SK-N-SH (cell line): ENCODE measurements at places on chromosomes 1 and 21. TPM values are rescaled to one million over a fixed set of nuclear protein-coding genes. Genes with fewer than 3 reads are reported as not detected.

DNA sequence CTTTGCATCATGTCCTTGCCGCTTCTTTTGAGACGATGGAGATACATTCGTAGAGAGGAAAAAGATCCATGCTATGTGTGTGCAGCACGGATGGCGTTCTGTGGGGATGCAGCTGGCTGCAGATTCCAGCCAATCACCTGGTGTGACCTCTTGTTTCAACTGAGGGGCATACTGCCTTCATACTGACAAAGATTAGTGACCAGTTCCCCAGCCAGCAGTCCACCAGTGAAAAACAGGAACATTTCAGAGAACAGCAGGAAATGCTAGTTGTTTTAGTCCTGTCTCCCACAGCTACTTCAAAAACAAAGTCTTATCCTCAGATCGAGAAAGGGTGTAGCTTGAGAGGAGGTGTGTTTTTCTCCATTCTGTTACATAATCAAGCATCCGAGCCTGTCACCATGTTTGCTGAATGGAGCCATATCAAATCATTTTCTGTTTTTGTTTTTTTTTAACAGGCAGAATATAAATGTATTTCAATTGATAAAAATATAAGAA lies 255.7 kb upstream of the FMN2 start:
- DNase-seq: no peak
- no peaks in the 10 kb centered on the region for H3K27me3 ChIP-seq
- H3K4me3 ChIP-seq: no peak overlapping the region

DNA sequence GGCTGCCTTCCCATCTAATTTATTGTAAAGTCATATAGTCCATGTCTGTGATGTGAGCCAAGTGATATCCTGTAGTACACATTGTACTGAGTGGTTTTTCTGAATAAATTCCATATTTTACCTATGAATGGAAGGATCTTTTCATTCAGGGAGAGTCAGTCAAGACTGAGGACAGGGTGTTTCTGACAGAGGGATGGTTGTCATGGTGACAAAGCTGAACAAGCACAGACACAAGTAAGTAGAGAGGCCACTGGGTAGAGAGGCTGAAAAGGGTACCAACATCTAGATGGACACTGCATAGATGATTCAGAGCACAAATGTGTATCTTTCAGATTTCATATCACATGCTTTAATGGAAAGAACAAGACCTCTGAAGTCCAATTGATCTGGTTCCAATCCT lies 22.6 kb upstream of the IL20 start:
- H3K4me1 ChIP-seq: peaks cover 4% of the 10 kb centered on the region; the same call in 1 of the 2 replicates
- H3K36me3 ChIP-seq: no peaks in the 10 kb centered on the region
- no peak overlapping the region for H3K4me3 ChIP-seq

Gene APOBEC4
- not detected in 2 replicates for polyA plus RNA-seq

DNA sequence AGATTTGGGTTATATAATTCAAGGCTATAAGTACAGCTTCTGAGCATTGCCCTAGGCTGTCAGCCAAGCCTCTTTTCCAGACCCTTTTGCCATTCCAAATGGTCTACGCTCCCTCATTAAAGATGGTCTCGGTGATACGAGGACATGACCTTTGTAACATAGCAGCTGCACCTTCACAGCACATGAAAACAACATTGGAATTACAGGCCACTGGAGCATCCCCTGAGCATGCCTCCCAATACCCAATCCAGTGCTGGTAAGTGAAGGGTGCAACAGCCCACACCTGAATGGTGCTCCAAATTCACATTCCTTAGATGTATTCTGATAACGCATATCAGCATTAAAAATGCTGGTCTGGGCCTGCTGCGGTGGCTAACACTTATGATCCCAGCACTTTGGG lies 20.1 kb upstream of the PTPRF start:
- no peak for DNase-seq
- no peaks in the 10 kb centered on the region for H3K36me3 ChIP-seq
- no peaks in the 10 kb centered on the region for H3K27me3 ChIP-seq
- H3K27ac ChIP-seq: no peak overlapping the region
- no peak overlapping the region for H3K4me3 ChIP-seq
- H3K4me1 ChIP-seq: no peaks in the 10 kb centered on the region; the same call in 1 of the 2 replicates

- DNase-seq: no peak
- H3K27ac ChIP-seq: peak overlapping the region; percentile 84; the same call in 1 of the 2 replicates
- H3K4me1 ChIP-seq: peaks cover 31% of the 10 kb centered on the region
- no peaks in the 10 kb centered on the region for H3K27me3 ChIP-seq
- no peak overlapping the region for H3K4me3 ChIP-seq
- H3K36me3 ChIP-seq: no peaks in the 10 kb centered on the region
These were observed 10.5 kb upstream of the IRF2BP2 start for GRCh38 chr1:234620272-234621126.

DNA sequence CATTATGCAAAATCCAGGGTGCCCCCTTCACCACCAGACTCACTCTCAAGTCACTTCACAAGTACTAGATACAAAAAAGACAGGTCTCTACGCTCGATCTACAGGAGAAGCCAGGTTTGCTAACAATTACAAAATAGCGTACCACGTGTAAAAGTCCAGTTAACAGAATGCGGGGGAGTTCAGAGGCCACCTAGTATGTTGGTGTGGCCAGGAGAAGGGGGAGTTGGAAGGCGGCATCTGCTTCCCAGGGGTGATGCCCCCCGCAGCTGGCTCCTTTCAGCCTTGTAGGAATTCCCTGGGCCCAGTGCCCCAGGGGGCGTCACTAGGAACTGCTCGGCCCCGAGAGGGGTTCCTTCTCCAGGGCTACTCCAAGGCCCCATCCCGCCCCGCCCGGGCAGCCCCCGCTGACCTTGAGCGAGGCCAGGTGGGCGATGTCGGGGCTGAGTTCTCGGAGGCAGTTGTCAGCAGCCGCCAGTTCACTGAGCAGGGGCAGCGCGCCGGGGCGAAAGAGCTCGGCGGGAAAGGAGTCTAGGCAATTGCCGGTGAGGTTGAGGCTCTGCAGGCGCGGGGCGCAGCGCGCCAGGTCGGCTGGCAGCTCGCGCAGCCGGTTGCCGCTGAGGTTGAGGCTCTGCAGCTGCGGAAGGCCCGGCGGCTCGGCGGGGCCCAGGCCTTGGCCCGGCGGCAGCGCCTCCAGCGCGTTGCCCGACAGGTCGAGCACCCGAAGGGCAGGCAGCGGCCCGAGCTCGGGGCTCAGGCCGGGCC lies 664 bp downstream of the LRRC47 start:
- H3K4me3 ChIP-seq: peak overlapping the region; percentile 79
- no peaks in the 10 kb centered on the region for H3K27me3 ChIP-seq
- no peaks in the 10 kb centered on the region for H3K36me3 ChIP-seq
- peaks cover 20% of the 10 kb centered on the region for H3K4me1 ChIP-seq
- H3K27ac ChIP-seq: no peak overlapping the region
- DNase-seq: peak; percentile 53

- no peaks in the 10 kb centered on the region for H3K27me3 ChIP-seq
- no peaks in the 10 kb centered on the region for H3K36me3 ChIP-seq
- H3K27ac ChIP-seq: no peak overlapping the region
- no peaks in the 10 kb centered on the region for H3K4me1 ChIP-seq
These were observed 7.4 kb downstream of the ARHGEF16 start for GRCh38 chr1:3461934-3462275.

- DNase-seq: no peak
- no peak overlapping the region for H3K4me3 ChIP-seq
- H3K27ac ChIP-seq: no peak overlapping the region
- no peaks in the 10 kb centered on the region for H3K4me1 ChIP-seq
These were observed 726.2 kb downstream of the USP25 start for GRCh38 chr21:16455978-16456377.

GRCh38 chr1:59879996-59880505 lies 46.5 kb downstream of the CYP2J2 start:
- no peak overlapping the region for H3K27ac ChIP-seq
- DNase-seq: no peak
- H3K27me3 ChIP-seq: no peaks in the 10 kb centered on the region
- H3K4me3 ChIP-seq: no peak overlapping the region
- H3K36me3 ChIP-seq: no peaks in the 10 kb centered on the region

DNA sequence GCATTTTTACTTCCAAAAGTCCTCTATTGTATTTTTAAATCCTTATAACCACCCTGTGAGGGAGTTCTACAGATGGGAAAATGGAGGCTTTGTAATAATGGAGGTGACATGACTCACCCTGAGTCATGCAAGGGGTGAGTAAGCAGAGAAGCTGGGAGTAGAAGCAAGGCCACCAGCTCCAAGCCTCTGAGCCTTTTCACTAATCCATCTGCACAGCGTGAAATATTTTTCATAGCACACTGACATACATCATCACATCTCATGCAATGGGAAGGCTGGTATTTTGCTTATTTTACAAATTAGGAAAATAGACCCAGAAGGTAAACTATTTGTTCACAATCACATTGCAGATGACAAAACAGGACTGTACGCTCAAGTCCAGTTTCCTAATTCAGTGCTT lies 96.9 kb downstream of the KCNH1 start:
- H3K4me1 ChIP-seq: no peaks in the 10 kb centered on the region
- no peaks in the 10 kb centered on the region for H3K36me3 ChIP-seq
- DNase-seq: no peak
- H3K4me3 ChIP-seq: no peak overlapping the region
- H3K27me3 ChIP-seq: no peaks in the 10 kb centered on the region
- H3K27ac ChIP-seq: no peak overlapping the region

DNA sequence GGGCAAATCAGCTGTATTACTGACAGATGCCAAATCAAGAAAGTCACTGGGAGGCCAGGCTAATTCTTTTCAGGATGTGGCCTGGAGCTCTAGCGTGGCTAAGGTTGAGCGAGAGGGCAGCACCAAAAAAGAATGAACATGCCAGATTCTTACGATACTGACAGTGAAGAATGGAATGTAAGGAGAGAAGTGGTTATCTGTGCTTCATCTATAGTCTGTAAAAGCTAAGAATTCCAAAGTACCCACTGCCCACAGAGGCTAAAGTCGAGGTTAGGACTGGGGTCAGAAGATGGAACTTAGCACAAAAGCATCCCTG lies 32.7 kb downstream of the TFAP2E start:
- H3K4me1 ChIP-seq: no peaks in the 10 kb centered on the region
- no peak overlapping the region for H3K4me3 ChIP-seq
- H3K27ac ChIP-seq: peak overlapping the region; percentile 74
- no peak for DNase-seq

GRCh38 chr1:206753141-206753540 lies 17.4 kb upstream of the IL19 start:
- H3K27me3 ChIP-seq: no peaks in the 10 kb centered on the region
- no peak overlapping the region for H3K27ac ChIP-seq
- no peak for DNase-seq
- no peaks in the 10 kb centered on the region for H3K4me1 ChIP-seq
- no peak overlapping the region for H3K4me3 ChIP-seq

- peaks cover 18% of the 10 kb centered on the region for H3K4me1 ChIP-seq
- no peak overlapping the region for H3K4me3 ChIP-seq
- H3K27ac ChIP-seq: no peak overlapping the region
- H3K36me3 ChIP-seq: no peaks in the 10 kb centered on the region
- DNase-seq: no peak
These were observed 5.2 kb downstream of the DUSP10 start for GRCh38 chr1:221736714-221737113.

Gene NBPF4
- not detected in 2 replicates for polyA plus RNA-seq

- no peaks in the 10 kb centered on the region for H3K27me3 ChIP-seq
- no peaks in the 10 kb centered on the region for H3K4me1 ChIP-seq
- H3K27ac ChIP-seq: no peak overlapping the region
These were observed 59.6 kb downstream of the PLA2G4A start for GRCh38 chr1:186888367-186888766.

Gene CHODL
- polyA plus RNA-seq: not detected in 2 replicates

DNA sequence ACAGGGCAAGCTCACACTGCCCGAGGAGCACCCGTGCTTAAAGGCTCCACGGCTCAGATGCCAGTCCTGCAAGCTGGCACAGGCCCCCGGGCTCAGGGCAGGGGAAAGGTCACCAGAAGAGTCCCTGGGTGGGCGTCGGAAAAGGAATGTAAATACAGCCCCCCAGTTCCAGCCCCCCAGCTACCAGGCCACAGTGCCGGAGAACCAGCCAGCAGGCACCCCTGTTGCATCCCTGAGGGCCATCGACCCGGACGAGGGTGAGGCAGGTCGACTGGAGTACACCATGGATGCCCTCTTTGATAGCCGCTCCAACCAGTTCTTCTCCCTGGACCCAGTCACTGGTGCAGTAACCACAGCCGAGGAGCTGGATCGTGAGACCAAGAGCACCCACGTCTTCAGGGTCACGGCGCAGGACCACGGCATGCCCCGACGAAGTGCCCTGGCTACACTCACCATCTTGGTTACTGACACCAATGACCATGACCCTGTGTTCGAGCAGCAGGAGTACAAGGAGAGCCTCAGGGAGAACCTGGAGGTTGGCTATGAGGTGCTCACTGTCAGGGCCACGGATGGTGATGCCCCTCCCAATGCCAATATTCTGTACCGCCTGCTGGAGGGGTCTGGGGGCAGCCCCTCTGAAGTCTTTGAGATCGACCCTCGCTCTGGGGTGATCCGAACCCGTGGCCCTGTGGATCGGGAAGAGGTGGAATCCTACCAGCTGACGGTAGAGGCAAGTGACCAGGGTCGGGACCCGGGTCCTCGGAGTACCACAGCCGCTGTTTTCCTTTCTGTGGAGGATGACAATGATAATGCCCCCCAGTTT lies 1.3 kb downstream of the CELSR2 start:
- H3K4me1 ChIP-seq: peaks cover 47% of the 10 kb centered on the region; the same call in 1 of the 2 replicates
- peak overlapping the region; percentile 58; the same call in 1 of the 2 replicates for H3K4me3 ChIP-seq
- peak; percentile 7 for DNase-seq
- H3K36me3 ChIP-seq: no peaks in the 10 kb centered on the region

DNA sequence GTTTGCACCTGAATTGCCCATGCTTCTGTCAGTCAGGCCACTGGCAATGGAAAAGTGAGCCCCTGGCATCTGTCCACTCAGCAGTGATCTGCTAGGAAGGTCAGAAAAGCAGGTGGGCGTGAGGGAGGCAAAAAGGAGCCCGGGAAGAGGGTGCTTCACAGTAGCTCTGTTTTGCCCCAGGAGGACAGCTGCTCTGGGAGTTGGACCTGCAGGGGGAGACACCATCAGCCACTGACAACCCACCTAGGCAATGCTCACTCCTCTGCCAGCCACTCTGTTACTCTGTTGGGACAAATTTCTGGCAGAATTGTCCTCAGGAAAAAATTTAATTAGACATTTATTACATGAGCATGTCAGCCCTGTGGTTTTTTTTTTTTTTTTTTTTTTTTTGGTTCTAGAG lies 146.4 kb downstream of the LRIG2 start:
- H3K4me3 ChIP-seq: no peak overlapping the region
- no peak overlapping the region for H3K27ac ChIP-seq
- H3K36me3 ChIP-seq: no peaks in the 10 kb centered on the region
- peak; percentile 39 for DNase-seq

DNA sequence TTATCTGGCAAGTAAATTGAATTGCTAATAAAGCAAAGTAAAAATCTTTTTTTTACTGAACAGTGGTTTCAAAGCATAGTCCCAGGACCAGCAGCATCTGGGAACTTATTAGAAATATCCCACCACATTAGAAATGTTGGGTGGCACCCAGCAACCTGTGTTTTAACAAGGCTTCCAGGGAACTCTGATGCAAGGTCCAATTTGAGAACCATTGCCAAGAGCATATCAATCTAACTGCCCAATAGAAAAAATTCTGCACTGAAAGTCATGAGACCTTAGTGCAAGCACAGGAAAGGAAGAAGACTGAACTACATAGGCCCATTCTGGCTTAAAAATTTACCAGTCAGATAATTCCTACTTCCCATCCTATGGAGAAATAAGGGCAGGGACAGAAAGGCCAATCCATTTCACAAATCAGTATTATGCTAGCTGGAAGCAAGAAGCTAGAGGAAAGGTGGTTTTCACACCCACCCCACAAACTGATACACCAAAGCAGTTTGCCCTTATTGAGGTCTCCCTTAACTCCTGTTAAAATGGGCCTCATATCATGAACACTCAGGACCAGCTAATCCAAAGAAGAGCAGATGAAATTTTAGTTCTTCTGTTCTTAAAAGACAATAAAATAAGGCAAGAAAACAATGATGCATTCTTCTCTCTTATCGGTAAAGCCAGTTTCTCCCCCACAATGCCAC lies 17.5 kb upstream of the C1orf105 start:
- DNase-seq: no peak
- no peak overlapping the region for H3K4me3 ChIP-seq
- no peaks in the 10 kb centered on the region for H3K36me3 ChIP-seq
- H3K27me3 ChIP-seq: no peaks in the 10 kb centered on the region
- peaks cover 13% of the 10 kb centered on the region for H3K4me1 ChIP-seq

Gene SYT6
- polyA plus RNA-seq: not detected in 2 replicates
